ENCODE measurements at places on chromosomes 5 and 9.
A peak's percentile ranks its signal among the peaks of the same experiment; 100 is the strongest.

GRCh38 chr9:127817881-127818434, 15.3 kb downstream of the FPGS start:
- DNase-seq, result no peak

DNA sequence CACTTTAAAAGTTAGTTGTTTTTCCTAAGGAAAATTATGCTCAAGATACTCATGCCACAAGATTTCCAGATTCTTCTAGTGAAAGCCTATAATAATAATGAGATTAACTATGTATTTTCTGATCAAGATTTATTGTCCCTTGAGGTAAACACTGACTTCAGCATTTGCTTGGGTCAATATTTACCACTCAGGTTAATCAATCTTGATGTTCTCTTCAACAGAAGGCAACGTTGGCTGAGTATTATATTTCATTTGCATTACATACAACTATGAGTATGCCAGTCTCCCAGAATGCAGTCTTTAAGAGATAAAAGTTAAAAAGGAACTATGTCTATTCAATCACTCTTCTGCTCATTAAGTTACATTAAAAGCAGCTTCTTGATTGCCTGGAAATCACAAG, 115.6 kb downstream of the GPR21 start:
- DNase-seq, result no peak

GRCh38 chr5:76688212-76688611, 27.7 kb upstream of the F2R start:
- no peak for DNase-seq

DNA sequence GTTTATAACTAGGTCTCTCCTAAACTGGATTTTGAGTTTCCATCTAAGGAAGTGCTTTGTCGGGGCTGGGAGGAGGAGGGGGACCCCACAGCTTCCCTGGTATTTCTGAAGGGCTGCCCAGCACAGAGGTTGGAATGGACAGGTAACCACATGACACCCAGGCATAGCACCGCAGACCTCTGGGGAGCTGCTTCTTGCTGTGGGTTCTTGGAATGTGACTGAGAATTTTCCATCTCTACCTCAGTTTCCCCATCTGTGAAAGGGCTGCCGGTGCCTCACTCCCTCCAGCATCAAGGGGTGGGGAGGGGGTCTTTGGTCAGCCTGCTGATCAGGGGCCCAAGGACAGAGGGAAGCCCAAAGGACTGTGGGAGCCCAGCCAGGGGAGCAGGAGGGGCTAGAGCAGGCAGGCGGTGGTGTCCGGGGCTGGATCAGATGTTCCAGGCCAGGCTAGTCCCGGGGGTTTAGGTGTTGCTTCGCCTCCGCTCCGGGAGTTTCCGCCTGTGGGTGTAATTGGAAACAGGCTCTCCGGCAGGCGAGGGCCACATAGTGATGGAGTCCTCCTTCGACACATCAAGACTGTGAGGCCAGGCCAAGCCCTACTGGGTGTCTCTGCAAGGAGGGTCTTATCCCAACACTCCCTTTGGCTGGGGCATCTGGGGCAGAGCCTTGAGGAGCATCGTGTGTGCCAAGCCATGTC, 3.3 kb downstream of the OLFML2A start:
- DNase-seq, result peak; percentile 66

DNA sequence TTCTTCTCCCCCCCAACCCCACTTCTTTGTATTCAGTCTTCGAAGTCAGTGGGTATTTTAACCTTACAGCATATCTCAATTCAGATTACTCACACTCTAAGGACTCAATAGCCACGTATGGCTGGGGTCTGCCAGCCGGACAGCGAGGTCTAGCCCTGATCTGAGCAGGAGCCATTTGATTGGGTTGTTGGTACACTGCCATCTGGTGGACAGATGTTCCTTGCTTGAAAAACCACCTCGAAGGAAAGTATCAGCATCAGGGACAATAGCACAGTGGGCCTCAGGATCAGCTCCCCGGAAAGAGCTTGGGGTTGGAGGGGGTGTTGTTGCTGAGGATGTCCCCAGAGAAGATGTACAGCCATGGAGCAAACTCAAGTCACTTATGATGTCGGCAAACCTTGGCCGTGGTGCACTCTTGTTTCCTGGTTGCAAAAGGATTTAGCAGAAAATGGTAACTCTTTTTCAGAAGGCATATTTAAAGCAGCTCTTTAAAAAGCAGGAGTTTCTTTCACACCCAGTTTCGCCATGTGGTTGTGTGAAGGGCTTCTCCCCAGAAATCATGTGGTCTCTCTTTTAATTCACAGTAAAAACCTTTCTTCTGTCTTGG, 31.7 kb upstream of the KCNMB1 start:
- DNase-seq, result peak; percentile 62

- no peak for DNase-seq
These were observed 107.3 kb upstream of the SPIN1 start for GRCh38 chr9:88280816-88281382.

- no peak for DNase-seq
These were observed 233.7 kb upstream of the IL12B start for GRCh38 chr5:159564031-159564430.

Data from Right ventricle myocardium superior (tissue), 1 donor.